ENCODE measurements at places on chromosomes 7 and 10. TPM values are rescaled to one million over a fixed set of nuclear protein-coding genes. Genes with fewer than 3 reads are reported as not detected.

CADPS2 gene
- total RNA-seq = 8.9 TPM

CPN1 gene
- 5.5 TPM for total RNA-seq

PTF1A gene
- total RNA-seq = not detected

TSPAN13 gene
- 2.0 TPM for total RNA-seq

SMKR1 gene
- not detected for total RNA-seq

HOXA6 gene
- total RNA-seq = 0.33 TPM

CUL2 gene
- total RNA-seq = 29.3 TPM

GDF10 gene
- not detected for total RNA-seq

CALN1 gene
- under 0.01 TPM for total RNA-seq

C7orf33 gene
- total RNA-seq = not detected

KIAA1217 gene
- 2.9 TPM for total RNA-seq

SPAM1 gene
- total RNA-seq = not detected

SPDYE2 gene
- not detected for total RNA-seq

ITPRID1 gene
- not detected for total RNA-seq

METTL27 gene
- not detected for total RNA-seq

LIPK gene
- total RNA-seq = not detected

HOXA5 gene
- 0.33 TPM for total RNA-seq

ADRB1 gene
- not detected for total RNA-seq

PILRA gene
- total RNA-seq = not detected

CYP26A1 gene
- not detected for total RNA-seq

DPYSL4 gene
- 5.4 TPM for total RNA-seq

ZNF775 gene
- 3.9 TPM for total RNA-seq

IDI2 gene
- total RNA-seq = not detected

CTNNA3 gene
- not detected for total RNA-seq

SYT15B gene
- total RNA-seq = not detected

DENND10 gene
- total RNA-seq = 73.3 TPM

COL26A1 gene
- total RNA-seq = not detected
